ENCODE measurements at places on chromosomes 12 and 14.

DNA sequence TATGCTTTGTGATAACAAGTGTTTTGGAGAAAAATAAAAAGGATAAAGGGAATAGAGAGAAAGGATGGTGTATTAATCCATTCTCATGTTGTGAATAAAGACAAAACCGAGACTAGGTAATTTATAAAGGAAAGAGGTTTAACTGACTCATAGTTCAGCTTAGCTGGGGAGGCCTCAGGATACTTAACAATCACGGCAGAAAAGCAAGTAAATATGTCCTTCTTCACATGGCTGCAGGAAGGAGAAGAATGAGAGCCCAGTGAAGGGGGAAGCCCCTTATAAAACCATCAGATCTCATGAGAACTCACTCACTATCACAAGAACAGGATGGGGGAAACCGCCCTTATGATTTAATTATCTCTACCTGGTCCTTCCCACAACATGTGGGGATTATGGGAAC is 18.1 kb upstream of the C12orf42 start:
- DNase-seq, result no peak
- H3K36me3 ChIP-seq, result no peaks in the 10 kb centered on the region
- H3K4me1 ChIP-seq, result no peaks in the 10 kb centered on the region
- H3K4me3 ChIP-seq, result no peak overlapping the region

DNA sequence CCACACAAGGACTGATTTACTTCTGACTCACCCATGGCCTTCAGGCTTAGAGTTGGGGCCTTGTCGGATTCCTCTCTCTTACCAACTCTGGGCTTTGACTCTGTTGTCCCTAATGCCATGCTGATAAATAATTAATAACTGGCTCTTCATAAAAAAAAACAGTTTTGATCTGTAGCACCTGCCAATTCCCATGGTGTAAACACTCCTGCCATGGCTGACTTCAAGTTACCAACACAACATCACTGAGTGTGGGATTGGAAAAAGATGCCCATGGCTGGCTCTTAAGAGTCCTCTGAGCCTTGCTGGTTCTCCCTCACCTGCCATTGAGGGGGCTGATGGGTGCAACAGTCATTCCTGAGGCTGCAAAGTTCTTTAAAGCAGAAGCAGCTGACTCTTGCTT is 104.8 kb downstream of the KIF26A start:
- no peak overlapping the region for H3K27ac ChIP-seq
- DNase-seq, result no peak
- H3K4me1 ChIP-seq, result no peaks in the 10 kb centered on the region
- H3K27me3 ChIP-seq, result no peaks in the 10 kb centered on the region
- H3K36me3 ChIP-seq, result no peaks in the 10 kb centered on the region

DNA sequence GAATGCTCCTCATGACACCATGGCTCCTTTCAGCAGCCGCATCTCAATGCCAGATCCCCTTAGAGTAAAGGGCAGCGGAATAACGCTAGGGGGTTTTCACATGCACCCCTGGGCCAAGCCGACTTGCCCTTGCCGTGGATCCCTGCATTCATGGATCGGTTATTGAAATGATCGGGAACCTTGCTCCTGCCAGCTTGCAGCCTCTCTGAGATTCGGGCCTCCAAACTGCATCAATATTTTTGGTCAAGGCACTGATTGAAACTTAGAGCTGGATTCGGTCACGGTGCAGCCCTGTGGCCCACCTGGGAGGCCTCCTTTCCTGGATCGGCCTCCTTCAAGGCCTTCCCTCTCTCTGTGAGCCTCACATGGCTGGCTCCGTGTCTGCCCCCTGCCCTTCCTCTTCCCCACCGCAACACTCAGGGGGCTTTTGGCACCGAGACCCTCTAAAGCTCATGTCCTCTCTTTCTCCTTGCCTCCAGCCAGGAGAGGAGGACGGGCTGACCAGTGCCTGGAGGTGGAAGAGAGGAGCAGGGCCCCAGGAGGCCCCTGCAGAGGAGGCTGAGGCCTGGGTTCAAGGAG is 1.8 kb downstream of the PTPN6 start:
- peaks cover 57% of the 10 kb centered on the region for H3K36me3 ChIP-seq
- DNase-seq, result no peak
- H3K27me3 ChIP-seq, result no peaks in the 10 kb centered on the region
- H3K4me3 ChIP-seq, result peak overlapping the region; percentile 98
- peaks cover 66% of the 10 kb centered on the region for H3K4me1 ChIP-seq

- no peak for DNase-seq
- no peak overlapping the region for H3K4me3 ChIP-seq
- peaks cover 5% of the 10 kb centered on the region for H3K4me1 ChIP-seq
Observed at GRCh38 chr14:32724867-32725471, 213.7 kb upstream of the NPAS3 start.

- peaks cover 2% of the 10 kb centered on the region for H3K27me3 ChIP-seq
- no peak overlapping the region for H3K27ac ChIP-seq
- no peaks in the 10 kb centered on the region for H3K36me3 ChIP-seq
- no peak overlapping the region for H3K4me3 ChIP-seq
Observed at GRCh38 chr12:130765186-130765659, 49.1 kb upstream of the RIMBP2 start.

- DNase-seq, result no peak
- peaks cover 6% of the 10 kb centered on the region for H3K36me3 ChIP-seq
- peak overlapping the region; percentile 72 for H3K27ac ChIP-seq
Observed at GRCh38 chr14:71400871-71401321, 493.6 kb downstream of the PCNX1 start.

- DNase-seq, result no peak
- H3K4me1 ChIP-seq, result peaks cover 2% of the 10 kb centered on the region
- H3K4me3 ChIP-seq, result no peak overlapping the region
Observed at GRCh38 chr12:9120487-9121184, 4.9 kb upstream of the A2M start.

DNA sequence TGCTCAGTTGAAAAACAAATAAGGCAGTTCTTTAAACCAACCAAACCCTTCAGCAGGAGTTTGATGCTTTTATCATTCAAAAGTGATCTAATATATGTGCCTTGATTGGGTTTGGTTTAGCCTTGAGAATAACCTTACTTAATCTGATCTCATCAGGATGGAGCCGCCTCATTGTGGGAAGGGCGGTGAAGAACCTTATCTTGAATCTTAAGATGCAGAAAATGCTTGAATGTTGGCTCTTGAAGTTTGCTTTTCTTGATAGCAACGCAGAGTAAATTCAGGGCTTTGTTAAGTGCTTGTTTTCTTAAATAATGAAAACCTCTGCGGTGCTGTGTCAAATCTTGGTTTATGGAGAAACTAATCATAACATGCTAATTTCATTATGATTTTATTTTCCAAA is 138.2 kb downstream of the MON2 start:
- H3K27ac ChIP-seq, result peak overlapping the region; percentile 8
- H3K36me3 ChIP-seq, result peaks cover 27% of the 10 kb centered on the region
- peaks cover 32% of the 10 kb centered on the region for H3K4me1 ChIP-seq
- no peaks in the 10 kb centered on the region for H3K27me3 ChIP-seq
- DNase-seq, result no peak

GRCh38 chr12:115648463-115648862 is 629.0 kb downstream of the MED13L start:
- DNase-seq, result no peak
- no peaks in the 10 kb centered on the region for H3K27me3 ChIP-seq
- no peaks in the 10 kb centered on the region for H3K36me3 ChIP-seq
- no peaks in the 10 kb centered on the region for H3K4me1 ChIP-seq
- no peak overlapping the region for H3K4me3 ChIP-seq
- H3K27ac ChIP-seq, result no peak overlapping the region

- peaks cover 2% of the 10 kb centered on the region for H3K27me3 ChIP-seq
- H3K36me3 ChIP-seq, result peaks cover 17% of the 10 kb centered on the region
- no peak overlapping the region for H3K4me3 ChIP-seq
- H3K4me1 ChIP-seq, result peaks cover 39% of the 10 kb centered on the region
- no peak overlapping the region for H3K27ac ChIP-seq
- DNase-seq, result no peak
Observed at GRCh38 chr12:10716704-10717315, 6.3 kb downstream of the YBX3 start.

DNA sequence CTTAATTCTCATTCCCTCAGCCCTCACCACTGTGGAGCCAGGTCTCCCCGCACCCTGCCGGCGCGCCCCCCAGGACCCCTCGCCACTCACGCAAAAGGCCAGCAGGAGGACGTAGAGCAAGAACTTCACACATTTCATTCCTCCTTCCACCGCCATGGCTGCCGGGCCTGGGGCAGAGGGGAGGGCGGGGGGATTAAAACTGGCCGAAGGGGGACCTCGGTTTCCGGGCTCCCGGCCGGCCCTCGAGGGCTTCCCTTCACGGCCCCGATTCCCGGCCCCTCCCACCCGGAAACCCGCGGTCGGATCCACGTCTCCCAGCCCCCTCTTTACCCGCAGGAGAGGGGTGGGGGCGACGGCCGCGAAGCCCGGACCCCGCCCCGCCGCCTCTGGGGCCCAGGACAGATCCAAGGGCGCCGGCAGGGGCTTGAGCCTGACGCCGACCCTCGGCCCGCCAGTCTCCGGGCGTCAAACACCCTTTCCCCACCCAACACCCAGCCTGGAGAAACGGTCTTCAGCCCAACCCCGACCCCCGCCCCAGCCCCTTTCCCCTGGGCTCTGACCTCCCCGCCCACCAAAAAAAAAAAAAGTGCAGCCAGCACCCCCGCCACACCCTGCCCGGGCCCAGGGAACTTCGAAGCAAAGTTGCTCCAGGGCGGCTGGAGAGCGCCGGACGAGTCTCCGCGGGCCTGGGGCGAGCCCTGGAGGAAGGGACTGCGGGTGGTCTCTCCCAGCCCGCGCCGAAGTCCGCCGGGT is 447 bp downstream of the CD63 start:
- peaks cover 31% of the 10 kb centered on the region for H3K4me1 ChIP-seq
- H3K27me3 ChIP-seq, result no peaks in the 10 kb centered on the region
- H3K4me3 ChIP-seq, result peak overlapping the region; percentile 83
- no peak for DNase-seq
- peaks cover 18% of the 10 kb centered on the region for H3K36me3 ChIP-seq

DNA sequence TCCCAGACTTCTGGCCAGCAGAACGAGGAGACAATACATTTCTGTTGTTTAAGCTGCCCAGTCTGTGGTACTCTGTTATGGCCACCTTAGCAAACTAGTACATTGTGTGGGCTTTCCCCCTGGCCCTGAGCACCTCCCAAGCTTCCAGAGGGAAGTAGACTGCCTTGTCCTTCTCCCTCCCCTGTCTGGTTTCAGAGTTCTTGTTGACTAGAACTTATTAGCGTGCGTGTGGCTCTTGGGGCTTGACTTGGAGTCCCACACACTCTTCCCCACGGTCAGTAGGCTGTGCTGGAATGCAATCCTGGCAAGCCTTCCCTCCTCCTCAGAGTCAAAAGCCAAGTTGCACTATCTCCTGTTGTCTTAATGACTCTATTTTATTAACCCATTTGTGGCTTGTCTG is 27.7 kb downstream of the FBLN5 start:
- no peaks in the 10 kb centered on the region for H3K36me3 ChIP-seq
- H3K27me3 ChIP-seq, result no peaks in the 10 kb centered on the region
- no peaks in the 10 kb centered on the region for H3K4me1 ChIP-seq
- DNase-seq, result no peak
- no peak overlapping the region for H3K27ac ChIP-seq

DNA sequence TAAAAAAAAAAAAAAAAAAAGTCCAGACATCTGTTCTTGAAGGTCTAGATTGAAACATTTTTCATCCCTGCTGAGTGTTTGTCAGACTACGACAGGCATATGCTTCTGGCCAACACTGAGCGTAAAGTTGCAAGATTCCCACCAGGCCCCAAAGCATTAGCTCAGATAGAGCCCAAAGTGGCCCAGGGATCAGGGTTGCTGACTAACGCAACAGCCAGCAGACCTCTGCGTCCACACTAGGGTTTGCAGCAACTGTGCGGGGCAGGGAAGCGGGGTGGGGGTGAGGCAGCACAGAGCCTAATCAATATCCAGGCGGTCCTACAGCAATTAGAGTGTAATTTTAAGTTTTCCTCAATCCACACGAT is 55.7 kb downstream of the SSH1 start:
- H3K27me3 ChIP-seq, result no peaks in the 10 kb centered on the region
- no peak for DNase-seq
- H3K4me1 ChIP-seq, result peaks cover 2% of the 10 kb centered on the region
- H3K27ac ChIP-seq, result no peak overlapping the region
- peaks cover 21% of the 10 kb centered on the region for H3K36me3 ChIP-seq
- H3K4me3 ChIP-seq, result no peak overlapping the region

GRCh38 chr14:21032326-21033132 is 2.1 kb downstream of the RNASE13 start:
- H3K27me3 ChIP-seq, result peaks cover 21% of the 10 kb centered on the region
- no peaks in the 10 kb centered on the region for H3K36me3 ChIP-seq
- no peak for DNase-seq
- no peaks in the 10 kb centered on the region for H3K4me1 ChIP-seq
- H3K4me3 ChIP-seq, result no peak overlapping the region

GRCh38 chr12:125038976-125039625 is 26.1 kb upstream of the AACS start:
- DNase-seq, result no peak
- H3K4me3 ChIP-seq, result no peak overlapping the region
- H3K27me3 ChIP-seq, result no peaks in the 10 kb centered on the region
- no peaks in the 10 kb centered on the region for H3K4me1 ChIP-seq
- no peak overlapping the region for H3K27ac ChIP-seq

DNA sequence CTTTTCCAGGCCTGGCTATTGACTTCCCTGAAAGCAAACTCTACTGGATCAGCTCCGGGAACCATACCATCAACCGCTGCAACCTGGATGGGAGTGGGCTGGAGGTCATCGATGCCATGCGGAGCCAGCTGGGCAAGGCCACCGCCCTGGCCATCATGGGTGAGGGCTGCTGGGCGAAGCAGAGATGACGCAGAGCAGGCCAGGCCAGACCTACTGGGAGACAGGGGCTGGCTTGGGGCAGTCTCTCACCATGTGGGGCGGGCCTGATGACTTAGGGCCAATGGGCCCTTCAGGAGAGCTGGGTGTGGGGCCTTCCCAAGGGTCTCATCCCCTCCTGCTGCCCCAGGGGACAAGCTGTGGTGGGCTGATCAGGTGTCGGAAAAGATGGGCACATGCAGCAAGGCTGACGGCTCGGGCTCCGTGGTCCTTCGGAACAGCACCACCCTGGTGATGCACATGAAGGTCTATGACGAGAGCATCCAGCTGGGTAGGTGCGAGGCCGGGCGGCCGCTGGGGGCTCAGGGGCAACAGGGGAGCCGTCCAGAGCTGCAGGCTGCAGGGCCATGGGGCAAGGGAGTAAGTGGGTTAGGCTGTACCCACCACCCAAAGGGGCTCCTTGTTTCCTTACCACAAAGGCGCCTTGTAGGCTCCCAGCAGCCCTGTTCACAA is 33.0 kb upstream of the LRP1-AS start:
- H3K27ac ChIP-seq, result no peak overlapping the region
- H3K27me3 ChIP-seq, result no peaks in the 10 kb centered on the region
- no peaks in the 10 kb centered on the region for H3K4me1 ChIP-seq
- no peak for DNase-seq
- H3K4me3 ChIP-seq, result no peak overlapping the region
- no peaks in the 10 kb centered on the region for H3K36me3 ChIP-seq

DNA sequence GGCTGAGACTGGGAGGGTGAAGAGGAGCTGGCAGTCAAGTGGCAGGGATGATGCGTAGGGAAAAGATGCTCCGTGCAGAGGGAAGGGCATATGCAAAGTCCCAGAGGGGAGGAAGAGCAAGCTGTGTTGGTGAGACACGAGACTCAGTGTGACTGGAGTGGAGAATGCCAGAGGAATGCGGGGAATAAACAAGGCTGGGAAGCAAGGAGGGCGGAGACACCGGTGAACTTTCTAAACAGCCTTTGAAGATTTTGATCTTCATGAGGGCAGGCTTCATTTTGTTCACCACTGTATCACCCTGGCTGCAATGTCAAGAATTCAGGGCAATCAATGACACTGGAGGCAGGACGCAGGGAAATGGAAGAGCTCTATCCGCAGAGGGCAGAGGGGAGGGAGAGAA is 535.8 kb downstream of the FUT8 start:
- H3K27me3 ChIP-seq, result no peaks in the 10 kb centered on the region
- no peak for DNase-seq
- peaks cover 49% of the 10 kb centered on the region for H3K4me1 ChIP-seq
- H3K4me3 ChIP-seq, result peak overlapping the region; percentile 27
- H3K36me3 ChIP-seq, result peaks cover 12% of the 10 kb centered on the region
- H3K27ac ChIP-seq, result no peak overlapping the region
